Hematopoietic multipotent progenitor cell treated with erythropoietin and hydrocortisone succinate and interleukin-3 and kit ligand, for 17 days (in vitro differentiated cells): ENCODE measurements at places on chromosomes 1 and 21.
A peak's percentile ranks its signal among the peaks of the same experiment; 100 is the strongest.

- no peak for DNase-seq
Measured at GRCh38 chr1:23456226-23456625, 27.8 kb downstream of the ASAP3 start.

- DNase-seq, result peak; percentile 19
Measured at GRCh38 chr1:154386643-154387352, 18.3 kb upstream of the IL6R start.

DNA sequence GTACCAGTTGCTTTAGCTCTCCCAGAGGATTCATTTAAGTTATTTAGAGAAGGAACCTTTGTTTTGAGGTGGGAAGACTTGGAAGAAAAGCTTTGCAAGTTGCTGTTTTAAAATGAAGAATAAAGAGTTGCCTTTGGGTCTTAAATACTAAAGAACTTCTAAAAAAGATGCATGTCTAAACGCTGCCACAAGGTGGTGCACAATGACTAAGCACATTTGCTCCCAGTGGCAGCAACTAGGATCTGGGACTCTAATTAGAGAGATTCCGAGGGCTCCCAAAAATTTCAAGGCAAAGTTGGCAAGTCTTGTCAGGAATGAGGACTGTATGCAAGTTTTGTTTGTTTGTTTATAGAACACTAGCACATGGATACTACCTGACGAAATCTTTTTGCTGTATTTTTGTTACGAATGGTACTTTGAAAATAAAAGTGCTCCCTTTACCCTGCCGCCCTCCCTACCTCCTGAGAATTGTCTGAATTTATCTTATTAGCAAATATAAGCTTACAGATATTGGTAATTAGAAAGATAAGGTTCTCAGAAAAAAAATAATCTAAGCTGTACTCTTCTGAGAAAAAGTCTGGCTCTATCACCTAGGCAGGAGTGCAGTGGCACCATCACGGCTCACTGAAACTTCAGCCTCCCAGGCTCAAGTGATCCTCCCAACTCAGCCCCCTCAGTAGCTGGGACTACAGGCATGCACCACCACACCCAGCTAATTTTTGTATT lies 121.8 kb downstream of the HFM1 start:
- peak; percentile 58 for DNase-seq

DNA sequence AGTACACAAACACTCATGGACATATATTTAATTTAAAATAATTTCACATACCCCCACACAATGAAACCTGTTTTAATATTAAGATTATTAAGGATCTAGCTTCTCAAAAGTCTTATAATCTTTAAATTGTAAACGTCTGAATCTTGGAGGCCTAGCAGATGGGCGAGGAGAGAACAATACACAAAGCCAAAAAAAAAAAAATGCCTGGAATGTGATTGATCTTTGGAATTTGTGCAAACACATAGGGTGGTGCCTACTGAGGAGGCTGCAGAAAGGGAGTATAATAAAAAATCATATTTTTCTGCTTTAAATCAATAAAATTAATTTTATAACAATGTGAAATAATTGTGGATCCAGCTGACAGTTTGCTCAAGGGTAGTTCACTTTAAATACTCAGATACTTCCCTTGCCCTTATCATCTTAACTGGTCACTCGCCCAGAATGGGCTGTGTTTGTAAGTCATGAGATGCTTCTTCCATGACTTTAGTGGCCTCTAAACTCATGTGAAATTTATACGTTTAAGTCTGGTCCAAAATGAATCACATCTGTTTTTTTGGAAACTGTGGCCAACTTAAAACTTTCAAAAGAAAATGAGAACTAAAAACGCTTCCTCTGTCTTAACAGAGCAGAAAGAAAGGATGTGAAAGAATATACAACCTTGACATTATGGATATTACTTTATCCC lies 802.8 kb upstream of the CXADR start:
- no peak for DNase-seq

GRCh38 chr1:226310637-226311195 lies 1.8 kb upstream of the LIN9 start:
- no peak for DNase-seq

GRCh38 chr1:111791776-111792175 lies 36.1 kb downstream of the DDX20 start:
- no peak for DNase-seq
